ENCODE measurements at places on chromosomes 11 and 22. TPM values are rescaled to one million over a fixed set of nuclear protein-coding genes. Genes with fewer than 3 reads are reported as not detected.

GRCh38 chr11:94521684-94522083 is 9.4 kb downstream of the C11orf97 start:
- H3K4me3 ChIP-seq = no peak overlapping the region
- no peaks in the 10 kb centered on the region for H3K27me3 ChIP-seq
- H3K27ac ChIP-seq = no peak overlapping the region
- no peak for DNase-seq

DNA sequence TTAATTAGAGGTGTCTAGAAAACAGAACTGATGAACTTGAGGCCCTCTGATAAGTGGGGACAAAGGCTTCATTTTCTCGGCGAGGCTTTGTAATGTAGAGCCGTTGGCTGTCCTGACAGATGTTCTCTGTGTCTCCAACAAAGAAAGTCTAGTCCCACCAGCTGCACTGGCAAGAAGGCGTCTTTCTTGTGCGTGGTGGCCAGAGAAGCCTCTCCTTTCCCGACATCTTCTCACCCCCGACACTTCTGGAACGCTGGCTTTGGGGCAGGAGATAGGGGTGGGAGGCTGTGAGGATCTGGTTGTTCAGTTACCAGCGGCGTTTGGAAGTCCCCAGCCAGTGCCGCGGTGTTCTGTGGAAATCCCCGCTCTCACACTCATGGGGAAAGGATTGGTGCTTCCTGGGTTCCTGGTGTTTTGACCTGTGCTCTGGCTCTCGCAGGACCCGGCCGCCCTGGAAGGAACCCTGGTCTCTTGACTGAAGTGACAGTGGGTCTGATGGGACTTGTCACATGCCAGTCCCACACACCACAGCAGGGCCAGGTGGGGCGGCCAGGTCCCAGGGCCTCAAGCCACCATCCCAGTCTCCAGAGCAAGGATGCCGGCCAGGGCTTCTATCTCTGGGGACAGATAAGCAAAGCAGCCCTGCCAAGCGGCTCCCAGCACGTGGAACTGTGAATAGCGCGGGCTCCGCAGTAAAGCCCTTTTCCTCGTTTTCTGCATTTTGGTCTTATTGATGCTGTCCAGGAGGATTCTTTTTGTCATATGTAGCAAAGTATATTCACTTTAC is 23.2 kb downstream of the FADS2 start:
- peaks cover 7% of the 10 kb centered on the region for H3K4me1 ChIP-seq
- no peaks in the 10 kb centered on the region for H3K27me3 ChIP-seq
- H3K4me3 ChIP-seq = no peak overlapping the region

GRCh38 chr22:42039271-42039670 is 31.3 kb downstream of the NAGA start:
- H3K27me3 ChIP-seq = no peaks in the 10 kb centered on the region
- H3K4me1 ChIP-seq = no peaks in the 10 kb centered on the region
- no peak overlapping the region for H3K4me3 ChIP-seq
- DNase-seq = no peak

Gene BAIAP2L2
- total RNA-seq = 0.28 TPM

Gene GGTLC2
- not detected for total RNA-seq
